Activated CD8-positive, alpha-beta memory T cell treated with anti-CD3 and anti-CD28 coated beads for 1 hour (primary cell): ENCODE measurements at places on chromosomes 4 and X.

DNA sequence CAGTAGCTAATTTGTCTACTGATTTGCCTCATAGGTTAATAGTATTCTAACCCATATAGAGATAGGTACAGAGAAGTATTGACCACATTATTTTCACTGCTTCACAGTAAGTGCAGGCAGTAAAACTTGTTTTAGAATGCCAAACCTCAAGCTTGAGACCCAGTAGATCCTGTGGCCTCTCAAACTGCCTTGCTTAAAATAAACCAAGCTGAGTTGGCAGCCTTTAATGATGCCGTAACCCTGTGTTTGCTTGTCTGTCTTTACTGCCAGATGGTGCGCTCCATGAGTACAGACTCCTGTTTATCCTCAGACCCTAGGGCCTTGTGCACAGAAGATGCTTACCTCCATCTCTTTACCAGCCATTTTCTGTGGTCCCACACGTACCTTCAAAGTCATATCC, 50.8 kb downstream of the ANXA3 start:
- no peak for DNase-seq

GRCh38 chr4:15586066-15586465, 69.1 kb downstream of the FBXL5 start:
- no peak for DNase-seq

DNA sequence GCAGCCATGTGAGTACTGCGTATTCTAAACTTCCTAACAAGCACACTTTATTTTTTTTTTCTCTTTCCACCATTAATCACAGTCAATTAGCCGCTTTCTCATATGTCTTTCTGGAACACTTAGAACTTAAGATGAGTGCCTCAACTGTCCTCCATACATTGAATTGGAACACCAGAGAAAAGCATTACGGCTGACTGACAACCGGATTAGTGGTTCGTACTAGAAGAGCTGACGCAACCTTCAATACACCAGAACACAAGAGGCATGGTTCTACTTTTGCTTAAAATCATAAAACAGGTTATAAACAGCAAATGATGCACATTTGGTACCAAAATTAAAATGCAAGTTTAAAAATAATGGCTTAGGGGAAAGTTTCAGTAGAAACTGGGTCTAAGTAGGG, 3.3 kb downstream of the TMEM47 start:
- DNase-seq: no peak

- DNase-seq: no peak
These were observed 72.8 kb downstream of the IRF2 start for GRCh38 chr4:184401397-184402171.
